Aorta (tissue), 5 donors: ENCODE measurements at places on chromosomes 11 and 22. TPM values are rescaled to one million over a fixed set of nuclear protein-coding genes. Genes with fewer than 3 reads are reported as not detected.

Gene BIK
- not detected for total RNA-seq

Gene TUBA8
- 3.1 TPM for total RNA-seq

Gene OR4C45
- not detected for total RNA-seq

- no peak for DNase-seq
Observed at GRCh38 chr11:60743058-60743457, 13.6 kb upstream of the MS4A15 start.

DNA sequence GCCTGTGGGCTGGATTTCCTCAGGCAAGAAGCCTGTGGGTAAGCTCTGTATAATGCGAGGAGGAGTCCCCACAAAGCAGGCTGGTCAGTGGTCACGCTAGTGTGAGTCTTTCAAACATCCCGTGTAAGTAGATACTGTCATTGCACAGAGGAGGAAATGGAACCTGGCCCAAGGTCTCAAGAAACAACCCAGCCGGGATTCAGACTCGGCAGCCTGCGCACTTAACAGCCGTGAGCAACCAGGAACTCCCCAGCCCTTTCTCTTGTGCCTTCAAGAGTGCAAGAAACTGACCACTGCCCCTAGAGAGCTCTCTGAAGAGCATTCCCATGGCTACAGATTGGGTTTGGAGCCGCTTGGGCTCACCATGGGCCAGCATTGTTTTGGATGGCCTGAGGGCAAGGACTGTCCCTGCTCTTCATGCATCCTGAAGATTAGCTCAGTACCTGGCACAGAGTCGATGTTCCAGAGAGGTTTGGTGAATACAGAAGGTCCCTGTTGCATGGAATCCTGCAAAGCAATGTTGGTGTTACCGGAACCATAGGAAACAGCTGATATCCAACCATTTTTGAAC, 6.0 kb downstream of the MPST start:
- DNase-seq, result no peak

GRCh38 chr11:114713756-114714155, 35.4 kb downstream of the NXPE2 start:
- DNase-seq, result no peak

DNA sequence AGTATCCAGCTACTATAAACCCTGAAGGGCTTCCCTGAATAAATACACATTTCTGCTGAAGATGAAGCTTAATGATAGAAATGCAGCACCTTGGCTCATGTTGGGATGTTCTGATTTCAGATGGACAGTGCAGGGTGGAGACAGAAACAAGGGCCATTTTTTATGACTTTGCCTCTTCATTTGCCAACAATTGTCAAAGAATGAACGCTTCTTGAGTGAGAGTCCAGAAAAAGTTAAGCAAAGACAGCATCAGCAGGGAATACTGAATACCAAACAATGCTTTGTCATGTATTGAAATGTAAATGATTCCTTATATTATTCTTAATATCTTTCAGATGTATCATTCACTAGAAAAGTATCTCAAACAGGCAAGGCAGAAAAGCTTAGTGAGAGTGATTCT, 84.9 kb downstream of the TRPC6 start:
- DNase-seq, result no peak

DNA sequence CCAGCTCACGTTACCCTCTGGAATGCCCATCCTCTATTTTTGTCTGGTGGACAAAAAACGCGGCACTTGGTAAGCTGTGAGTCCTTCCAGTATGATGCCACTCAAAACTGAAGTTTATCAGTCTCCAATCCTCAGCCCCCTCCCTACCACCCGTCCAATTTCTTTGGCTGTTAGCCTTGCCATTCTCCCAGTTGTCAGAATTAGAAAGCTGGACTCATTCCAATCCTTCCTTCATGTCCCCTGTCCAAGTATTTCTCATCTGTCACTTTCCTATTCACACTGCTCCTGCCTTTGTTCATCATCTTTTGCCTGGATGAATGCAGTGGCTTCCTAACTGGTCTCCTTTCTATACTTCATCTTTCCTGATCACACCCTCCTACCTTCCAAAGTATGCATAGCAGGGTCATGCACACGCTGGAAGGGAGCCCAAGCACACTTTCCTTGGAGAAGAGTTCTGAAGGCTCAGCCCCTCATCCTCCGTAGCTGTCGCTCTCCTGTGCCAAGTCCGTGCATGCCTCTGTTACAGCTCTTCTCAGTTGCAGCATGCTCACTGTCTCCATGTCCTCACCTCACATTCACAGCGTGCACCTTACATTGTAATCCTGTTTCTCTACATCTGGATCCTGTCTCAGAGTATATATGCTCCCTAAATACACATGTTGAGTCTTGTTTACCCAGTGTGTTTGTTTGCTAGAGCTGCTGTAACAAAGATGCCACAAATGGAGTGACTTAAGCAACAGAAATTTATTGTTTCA, 19.4 kb downstream of the APLP2 start:
- no peak for DNase-seq

GRCh38 chr11:83609191-83609590, 323.0 kb upstream of the CCDC90B start:
- DNase-seq, result no peak

DNA sequence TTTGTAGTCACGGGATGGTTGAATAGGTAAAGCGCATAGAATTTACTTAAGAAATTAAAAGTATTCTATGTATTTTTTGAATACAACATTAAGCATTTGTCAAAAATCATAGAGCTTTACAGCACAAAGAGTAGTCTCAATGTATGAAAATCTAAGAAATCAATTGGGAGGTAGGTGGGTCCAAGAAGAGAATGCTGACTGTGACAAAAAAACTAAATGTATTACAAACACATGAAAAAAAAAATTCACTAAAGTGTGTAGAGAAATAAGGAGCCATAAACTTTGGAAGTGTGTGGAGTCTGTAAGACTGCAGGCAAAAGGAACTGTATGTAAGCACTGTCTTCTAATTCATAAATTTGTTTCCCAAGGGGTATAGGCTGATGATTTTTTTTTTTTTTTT, 558.3 kb downstream of the JRKL start:
- no peak for DNase-seq

DNA sequence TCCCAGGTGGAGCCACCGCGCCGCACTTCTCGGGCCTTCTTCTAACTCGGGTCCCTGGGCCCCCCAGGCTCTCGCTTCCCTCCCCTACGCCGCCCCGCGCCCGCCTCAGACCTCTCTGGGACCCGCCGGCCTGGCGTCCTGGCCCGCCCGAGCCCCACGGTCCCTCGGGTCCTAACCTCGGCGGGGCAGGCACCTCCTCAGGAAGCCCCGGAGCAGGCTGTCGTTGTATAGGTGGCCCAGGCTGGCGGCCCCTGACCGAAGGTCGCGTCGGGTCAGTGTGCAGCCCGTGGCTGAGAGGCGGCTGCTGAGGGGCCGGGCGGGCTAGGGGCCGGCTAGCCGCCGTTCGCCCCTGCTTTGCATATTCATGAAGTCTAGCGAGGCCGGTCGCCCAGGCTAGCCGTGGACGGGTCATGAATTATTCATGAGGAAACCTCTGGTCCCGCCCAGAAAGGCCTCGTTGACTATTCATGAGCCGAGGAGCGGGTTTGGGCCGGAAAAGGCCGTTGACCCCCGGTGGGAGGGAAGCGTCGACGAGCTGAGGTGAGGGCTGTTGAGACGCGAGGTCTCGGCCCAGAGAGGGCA, at the start of gene HORMAD2:
Gene HORMAD2, plus strand, starts transcription at position 513 of the 582 bp plus-strand sequence. CDS start 13,489 bp downstream, outside the sequence.
- no peak for DNase-seq

DNA sequence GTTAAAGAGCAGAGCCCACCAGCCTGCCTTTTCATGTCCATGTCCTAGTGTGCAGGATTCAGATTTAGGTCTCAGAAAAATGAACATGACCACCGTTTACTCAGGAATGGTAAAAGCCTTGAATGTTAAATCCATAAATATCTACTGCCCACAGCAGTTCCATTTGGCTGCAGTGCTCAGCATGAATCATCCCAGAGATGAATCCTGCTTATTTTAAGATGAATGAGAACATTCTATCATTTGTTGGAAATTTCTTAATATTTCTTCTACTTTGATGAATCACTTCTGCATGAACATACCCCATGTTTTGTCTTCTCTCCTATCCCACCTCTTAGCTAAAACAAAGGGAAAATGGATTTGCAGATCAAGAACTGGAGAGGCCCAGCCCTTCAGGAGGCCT, 47.5 kb upstream of the AQP11 start:
- no peak for DNase-seq
